Suppressor macrophage (primary cell): ENCODE measurements at places on chromosomes 5 and 9.

DNA sequence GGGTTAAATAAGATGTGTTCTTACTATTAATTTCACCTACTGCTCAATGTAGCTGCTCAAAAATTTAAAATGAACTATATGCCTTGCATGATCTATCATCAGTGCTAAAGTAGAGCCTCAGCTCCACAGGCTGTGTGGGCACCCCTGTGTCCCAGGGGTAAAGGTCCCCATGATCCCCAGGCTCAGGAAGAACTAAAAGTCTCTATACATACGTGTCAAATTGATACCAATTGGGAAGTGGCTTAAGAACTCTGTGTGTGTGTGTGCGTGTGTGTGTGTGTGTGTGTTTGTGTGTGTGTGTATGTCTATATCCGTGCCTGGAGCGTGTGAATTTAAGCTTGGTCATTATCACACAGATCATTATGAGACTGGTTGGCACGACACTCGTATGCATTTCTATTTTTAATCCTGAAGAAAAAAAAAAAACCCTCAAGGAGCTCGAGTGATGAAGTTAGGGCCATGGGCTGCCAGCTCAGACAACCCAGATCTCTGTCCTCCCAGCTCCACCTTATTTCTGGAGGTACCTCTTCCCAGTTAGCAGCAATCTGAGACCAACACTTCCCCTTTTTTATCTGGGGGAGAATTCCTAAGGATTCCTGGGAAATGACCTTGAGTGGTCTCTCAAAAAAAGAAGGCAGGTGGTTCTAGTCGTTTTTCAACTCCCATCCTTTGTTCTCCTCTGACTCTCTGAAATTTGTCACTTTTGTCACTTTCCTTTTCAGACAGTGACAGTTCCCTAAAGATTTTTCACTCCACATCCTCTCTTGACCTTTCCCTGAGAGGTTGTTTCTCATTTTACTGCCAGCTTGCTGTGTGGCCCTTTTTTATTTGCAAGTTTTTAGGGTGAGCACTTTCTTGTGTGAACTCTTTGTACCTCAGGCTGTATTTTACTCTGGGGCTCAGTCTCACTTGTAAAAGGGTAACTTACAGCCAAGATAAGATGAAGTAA is 45.7 kb upstream of the CTXN3 start:
- DNase-seq: no peak

GRCh38 chr5:145699846-145700245 is 135.3 kb downstream of the PRELID2 start:
- DNase-seq: no peak

DNA sequence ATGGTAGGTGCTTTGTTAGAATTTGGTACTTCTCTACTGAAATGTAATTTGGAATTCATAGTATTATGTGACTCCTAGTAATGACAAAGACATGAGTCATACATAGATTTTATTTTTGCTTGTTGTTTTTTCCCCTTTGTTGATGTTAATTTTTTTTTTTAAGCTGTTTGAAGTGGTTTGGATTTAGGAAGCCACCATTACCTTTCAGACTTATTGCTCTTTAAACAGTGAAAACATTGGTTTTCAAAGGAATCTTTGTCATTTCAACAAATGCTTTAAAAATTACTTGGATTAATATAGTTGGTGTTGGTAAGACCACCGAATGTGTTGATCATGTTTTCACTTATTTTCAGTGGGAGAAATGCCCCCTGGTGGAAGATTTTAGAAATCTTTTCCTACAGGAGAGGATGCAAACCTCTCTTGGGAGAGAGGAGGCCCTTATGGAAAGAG is 170.1 kb upstream of the PITX1 start:
- DNase-seq: no peak

DNA sequence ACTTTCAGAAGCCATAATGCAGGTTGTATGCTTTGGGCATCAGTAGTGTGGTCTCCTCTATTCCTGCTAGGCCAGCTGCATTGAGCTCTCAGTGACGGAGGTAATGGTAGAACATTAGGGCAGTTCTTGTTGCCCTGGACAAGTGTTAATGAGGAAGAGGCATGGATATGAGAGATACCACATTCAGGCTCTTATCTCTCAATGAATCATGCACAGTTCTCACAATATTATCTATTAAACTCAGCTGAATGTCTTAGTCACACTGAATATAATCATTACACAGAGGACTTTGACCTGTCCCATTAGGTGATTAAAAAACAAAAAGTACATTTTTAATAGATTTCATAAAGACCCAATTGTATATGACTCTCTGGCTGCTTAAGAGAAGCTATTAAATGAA is 76.6 kb upstream of the SSBP2 start:
- no peak for DNase-seq

GRCh38 chr5:26940994-26941393 is 97.4 kb downstream of the CDH9 start:
- DNase-seq: no peak

DNA sequence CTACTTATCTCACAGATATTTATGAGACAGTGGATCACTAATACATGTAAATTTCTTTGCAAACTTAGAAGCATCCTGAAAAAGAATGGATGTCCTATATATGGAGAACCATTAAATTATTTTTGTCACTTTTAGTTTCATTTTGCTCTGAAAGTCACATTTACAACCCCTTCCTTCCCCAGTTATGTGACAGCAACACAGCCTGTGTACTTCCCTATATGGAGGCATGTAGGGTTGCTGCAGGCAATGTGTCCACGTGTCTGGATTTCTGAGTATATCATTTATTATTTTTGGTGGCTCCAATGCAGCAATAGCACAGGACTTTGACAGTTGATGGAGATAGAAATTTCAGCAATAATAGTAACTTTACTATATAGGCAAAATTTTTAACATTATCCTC is 156.4 kb downstream of the ST8SIA4 start:
- DNase-seq: peak; percentile 84

DNA sequence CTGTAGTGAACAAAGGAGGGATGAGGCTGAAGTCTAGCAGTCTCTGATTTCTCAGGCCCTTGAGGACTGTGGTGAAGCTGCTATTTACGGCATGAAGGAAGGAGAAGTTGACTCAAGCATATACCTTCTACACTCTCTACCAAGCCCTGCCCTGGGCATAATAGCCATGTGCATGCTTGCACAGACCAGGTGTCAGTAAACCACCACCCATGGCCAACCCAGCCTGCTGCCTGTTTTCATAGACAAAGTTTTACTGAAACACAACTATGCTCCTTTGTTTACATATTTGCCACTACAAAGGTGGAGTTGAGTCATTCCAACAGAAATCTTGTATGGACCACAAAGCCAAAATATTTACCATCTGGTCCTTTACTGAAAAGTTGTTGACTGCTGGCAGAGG is 126.9 kb downstream of the PAPPA start:
- DNase-seq: no peak

DNA sequence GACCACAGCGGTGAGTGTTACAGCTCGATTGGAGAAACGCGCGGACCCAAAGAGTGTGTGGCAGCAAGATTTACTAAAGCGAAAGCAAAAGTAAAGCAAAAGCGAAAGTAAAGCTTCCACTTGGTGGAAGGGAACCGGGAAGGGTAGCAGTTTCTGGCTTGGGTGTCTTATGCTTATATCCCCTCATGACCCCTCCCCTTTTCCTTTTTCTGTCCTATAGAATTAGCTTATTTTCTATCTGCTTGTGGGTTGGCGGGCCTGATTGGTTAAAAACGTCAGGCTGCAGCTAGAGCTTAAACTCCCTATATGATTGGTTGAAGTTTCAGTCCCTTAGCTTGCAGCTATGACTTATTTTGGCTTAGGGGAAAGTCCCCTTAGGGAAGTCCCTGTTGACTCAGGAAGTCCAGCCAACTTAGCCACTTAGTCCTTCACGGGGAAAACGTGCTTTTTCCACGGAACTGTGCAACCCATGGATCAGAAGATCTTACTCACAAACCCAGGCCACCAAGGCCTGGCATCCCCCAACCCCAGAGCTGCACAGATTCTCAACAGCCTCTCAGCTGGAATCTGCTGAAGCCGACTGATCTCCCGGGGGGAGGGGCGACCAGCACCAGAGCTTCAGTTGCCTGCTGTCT is 114.2 kb upstream of the ADAMTS16 start:
- DNase-seq: no peak

GRCh38 chr9:133251773-133252172 is 23.2 kb downstream of the ABO start:
- DNase-seq: no peak

GRCh38 chr9:38404314-38404713 is 11.8 kb downstream of the ALDH1B1 start:
- DNase-seq: no peak

DNA sequence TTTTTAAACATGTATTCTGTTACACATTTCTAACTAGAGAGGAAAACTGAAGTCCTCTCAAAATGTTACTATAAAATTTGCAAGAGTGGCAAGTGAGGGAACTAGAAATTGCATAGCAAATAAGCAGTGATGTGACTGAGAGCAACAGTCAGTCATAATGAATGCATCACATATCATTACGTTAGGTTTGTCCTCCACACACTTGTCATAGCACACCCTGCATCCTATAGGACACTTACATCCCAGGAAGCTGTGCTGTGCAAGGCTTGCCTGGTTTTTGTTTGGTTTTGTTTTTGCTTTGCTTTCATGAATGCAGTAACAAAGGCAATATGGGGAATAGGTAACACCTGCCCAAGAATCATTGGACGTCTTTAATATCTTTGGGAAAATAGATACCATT is 10.8 kb downstream of the NFIB start:
- no peak for DNase-seq

DNA sequence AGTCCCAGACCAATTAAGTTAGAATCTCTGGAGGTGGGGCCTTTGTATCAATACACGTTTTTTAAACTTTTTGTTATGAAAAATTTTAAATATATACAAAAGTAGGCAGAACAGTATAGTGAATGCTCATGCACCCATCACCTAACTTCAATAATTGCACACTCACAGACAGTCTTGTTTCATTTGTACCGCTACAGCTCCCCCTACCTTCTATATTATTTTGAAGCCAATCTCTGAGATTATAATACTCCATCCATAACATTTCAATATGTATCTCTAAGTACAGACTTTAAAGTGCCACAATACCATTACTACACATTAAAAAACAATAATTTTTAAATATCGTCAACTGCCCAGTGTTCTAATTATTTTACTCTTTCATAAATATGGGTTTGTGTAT is 32.9 kb downstream of the ISL1 start:
- DNase-seq: no peak

DNA sequence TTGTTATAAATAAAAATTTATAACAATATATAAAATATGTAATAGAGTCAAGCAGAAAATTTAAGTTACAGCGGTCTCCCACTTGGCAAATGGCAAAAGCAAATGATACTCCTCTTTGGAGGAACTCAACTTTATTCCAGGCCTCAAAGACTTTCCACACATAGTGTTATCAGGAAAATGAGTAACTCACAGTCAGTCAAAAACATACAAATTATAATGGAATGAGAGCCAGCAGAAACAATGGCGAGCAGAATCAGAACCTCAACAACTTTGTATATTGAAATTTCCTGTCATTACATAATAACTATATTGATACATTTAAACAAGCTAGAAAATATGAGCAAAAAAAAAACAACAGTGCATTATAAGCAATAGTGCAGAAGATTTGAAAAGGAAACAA is 45.2 kb downstream of the ABLIM3 start:
- DNase-seq: no peak

- DNase-seq: no peak
These were observed 222.5 kb upstream of the TAS2R1 start for GRCh38 chr5:9852671-9853070.

- DNase-seq: no peak
These were observed 179.1 kb upstream of the SLC24A2 start for GRCh38 chr9:19967888-19968459.

- DNase-seq: no peak
These were observed 37.7 kb downstream of the IPO11 start for GRCh38 chr5:62450259-62450658.

- no peak for DNase-seq
These were observed 58.6 kb upstream of the RICTOR start for GRCh38 chr5:39132792-39133191.

DNA sequence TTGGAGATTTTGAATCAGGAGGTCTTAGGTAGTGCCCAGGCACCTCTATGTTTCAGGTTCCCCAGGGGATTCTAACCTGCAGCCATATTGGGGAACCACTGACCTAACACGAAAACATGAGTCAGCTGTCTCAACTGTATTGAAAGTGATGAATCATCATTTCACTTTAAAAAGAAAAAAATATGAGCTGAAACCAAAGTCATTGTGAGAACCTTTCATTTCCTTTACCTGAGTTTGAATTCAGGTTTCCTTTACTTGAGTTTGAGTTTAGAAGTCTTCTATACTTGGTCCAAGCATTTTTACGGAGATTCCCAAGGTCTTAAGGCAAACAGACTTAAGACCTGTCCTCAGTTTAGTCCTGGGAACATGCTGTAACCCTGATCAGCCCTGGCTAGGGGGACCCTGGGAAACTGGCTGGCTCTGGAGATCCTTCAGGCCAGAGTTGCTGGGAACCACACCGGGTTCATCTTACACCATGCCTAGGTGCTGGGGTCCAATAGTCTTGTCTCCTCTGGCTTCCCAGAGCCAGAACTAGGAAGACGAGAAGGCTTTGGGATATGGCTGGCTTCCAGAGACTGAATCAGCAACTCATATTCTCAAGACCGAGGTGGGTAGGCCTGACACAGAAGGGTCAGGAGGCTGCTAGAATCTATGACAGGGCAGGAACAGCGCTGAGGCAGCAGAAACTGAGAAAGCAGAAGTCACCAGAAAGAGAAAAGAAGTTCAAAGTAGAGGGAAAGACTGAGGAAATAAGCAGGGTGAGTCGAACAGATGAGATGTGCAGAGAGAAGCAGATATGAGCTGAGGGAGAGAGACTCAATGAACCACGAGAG is 16.4 kb upstream of the PDCD1LG2 start:
- DNase-seq: peak; percentile 94

GRCh38 chr5:103847060-103847459 is 284.5 kb upstream of the NUDT12 start:
- no peak for DNase-seq

DNA sequence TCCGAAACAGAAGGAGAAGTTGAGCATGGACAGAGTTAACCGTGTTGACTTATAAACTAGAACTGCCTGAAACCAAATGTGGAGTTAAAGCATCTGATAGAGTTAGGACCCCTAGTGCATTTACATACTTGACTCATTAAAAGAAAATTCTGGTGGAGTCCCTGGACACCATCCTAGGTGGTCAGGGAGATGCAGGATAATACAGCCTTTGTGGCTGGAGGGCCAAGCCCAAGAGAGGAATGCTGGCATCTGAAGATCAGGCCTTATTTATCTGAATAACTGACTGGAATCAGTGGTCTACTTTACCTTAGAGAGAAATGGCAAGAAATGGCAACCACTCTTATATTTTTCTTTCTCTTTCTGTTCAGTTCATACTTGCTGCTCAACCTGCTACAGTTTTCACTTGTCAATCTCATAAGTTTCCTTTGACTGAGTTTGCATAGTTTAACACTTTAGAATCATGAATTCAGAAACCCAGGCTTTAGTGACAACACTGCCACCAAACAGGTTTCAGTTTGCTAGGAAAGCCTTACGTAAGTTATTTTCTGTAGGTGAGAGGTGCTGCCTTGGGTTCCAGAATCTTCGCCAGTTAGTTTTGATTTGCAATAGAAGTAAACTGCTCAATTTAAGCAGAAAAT is 10.2 kb downstream of the CMYA5 start:
- DNase-seq: no peak

- DNase-seq: no peak
These were observed 1.3 kb downstream of the ARSB start for GRCh38 chr5:78983601-78984438.

- DNase-seq: no peak
These were observed 375.8 kb downstream of the SEMA5A start for GRCh38 chr5:9170026-9170425.
